Naive thymus-derived CD8-positive, alpha-beta T cell (primary cell): ENCODE measurements at places on chromosomes 11 and 22.

DNA sequence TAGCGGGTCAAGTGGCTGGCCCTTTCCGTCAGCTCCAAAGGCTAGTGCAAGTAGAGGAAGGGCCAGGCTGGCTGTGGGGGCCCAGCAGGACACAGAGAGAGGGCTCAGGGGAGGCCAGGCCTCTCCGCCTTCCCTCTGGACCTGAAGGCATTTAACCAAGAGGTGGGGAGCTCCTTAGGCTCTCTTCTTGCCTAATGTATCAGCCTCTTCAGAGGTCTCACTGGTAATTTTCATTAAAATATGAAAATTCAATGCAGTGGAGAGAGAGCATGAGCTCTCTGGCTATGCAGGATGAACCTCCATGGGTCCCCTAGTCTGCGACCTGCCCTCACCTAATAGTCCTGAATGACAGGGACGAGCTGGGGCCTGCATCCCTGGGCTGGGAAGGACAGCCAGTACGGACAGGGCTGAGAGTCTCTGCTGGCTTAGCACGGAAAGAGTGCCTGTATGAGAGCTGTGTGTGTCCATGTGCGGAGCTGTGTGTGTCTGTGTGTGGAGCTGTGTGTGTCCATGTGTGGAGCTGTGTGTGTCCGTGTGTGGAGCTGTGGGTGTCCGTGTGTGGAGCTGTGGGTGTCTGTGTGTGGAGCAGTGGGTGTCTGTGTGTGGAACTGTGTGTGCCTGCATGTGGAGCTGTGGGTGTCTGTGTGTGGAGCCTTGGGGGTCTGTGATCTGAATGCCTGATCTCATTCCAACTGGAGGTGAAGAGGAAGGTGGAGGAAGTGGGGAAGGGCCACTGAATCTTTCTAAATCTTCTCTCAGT, 2.4 kb downstream of the ALX4 start:
- H3K36me3 ChIP-seq: peaks cover 4% of the 10 kb centered on the region
- no peak overlapping the region for H3K27ac ChIP-seq
- H3K4me3 ChIP-seq: peak overlapping the region; percentile 65
- peaks cover 36% of the 10 kb centered on the region for H3K27me3 ChIP-seq
- DNase-seq: no peak
- H3K4me1 ChIP-seq: peaks cover 34% of the 10 kb centered on the region

- DNase-seq: no peak
- no peaks in the 10 kb centered on the region for H3K27me3 ChIP-seq
- peaks cover 50% of the 10 kb centered on the region for H3K4me1 ChIP-seq
- peak overlapping the region; percentile 89 for H3K4me3 ChIP-seq
- peak overlapping the region; percentile 72 for H3K27ac ChIP-seq
- H3K36me3 ChIP-seq: no peaks in the 10 kb centered on the region
Observed at GRCh38 chr22:38203090-38203810, 1.5 kb downstream of the MAFF start.

DNA sequence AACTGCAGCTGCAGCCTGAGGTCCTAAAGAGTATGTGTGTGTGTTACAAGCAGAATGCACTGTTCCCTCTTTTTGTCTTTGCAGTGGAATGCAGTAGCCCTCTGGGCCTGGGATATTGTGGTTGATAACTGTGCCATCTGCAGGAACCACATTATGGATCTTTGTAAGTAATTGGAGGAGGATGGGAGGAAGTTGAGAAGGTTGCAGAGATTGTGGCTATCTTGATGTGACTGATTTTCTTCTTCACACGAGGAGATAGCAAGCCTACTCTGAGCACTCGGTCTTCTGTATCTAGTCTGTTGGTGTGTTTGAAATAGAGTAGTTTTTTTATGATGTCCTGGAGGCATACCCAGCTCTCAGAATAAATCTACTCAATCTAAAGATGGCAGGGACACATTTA, 2.3 kb downstream of the RBX1 start:
- peaks cover 2% of the 10 kb centered on the region for H3K36me3 ChIP-seq
- H3K27me3 ChIP-seq: peaks cover 2% of the 10 kb centered on the region
- H3K4me1 ChIP-seq: peaks cover 43% of the 10 kb centered on the region
- peak overlapping the region; percentile 38 for H3K4me3 ChIP-seq
- H3K27ac ChIP-seq: peak overlapping the region; percentile 65
- no peak for DNase-seq

DNA sequence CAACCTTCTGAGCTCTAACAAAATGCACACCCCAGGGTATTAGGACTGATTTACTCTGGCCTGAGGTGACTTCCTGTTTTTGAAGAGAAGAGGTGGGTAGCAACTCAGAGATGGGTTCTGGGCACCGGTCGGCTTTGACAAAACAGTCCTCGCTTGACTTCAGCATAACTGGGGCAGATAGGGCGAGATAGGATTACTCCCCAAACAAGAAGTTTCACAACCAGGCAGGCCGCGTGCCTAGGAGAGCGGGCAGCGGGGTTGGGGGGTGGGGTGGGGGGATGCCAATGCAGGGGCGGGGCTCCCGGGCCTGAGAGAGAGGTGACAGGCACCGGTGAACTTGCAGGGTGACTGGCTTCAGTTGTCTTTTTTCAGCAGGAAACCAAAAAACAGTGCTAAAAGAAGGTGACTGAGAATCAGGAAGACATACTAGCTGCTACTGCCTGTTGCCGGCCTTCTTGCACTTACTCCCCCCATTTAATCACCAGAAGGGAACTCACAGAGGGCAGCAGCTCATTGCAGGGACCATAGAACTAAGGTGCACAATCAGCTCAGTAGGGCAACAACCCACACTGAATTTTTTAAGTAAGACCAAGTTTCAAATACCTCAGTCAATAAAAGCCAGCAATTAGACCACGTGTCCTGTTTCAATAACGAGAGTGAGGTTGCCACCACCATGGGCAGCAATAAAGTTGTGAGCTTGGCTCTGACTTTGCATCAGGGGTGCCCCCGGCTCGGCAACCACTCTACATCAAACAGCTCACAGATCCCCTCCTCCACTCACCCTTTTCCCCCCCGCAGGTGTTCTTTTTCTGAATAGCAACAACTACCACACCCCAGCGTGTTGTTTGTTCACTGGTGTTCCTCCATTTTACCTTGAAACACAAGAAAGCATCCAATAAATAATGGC, 37.2 kb upstream of the ETS1 start:
- H3K36me3 ChIP-seq: no peaks in the 10 kb centered on the region
- peak overlapping the region; percentile 83 for H3K4me3 ChIP-seq
- peak overlapping the region; percentile 97 for H3K27ac ChIP-seq
- peak; percentile 86 for DNase-seq

- H3K4me3 ChIP-seq: no peak overlapping the region
- no peak overlapping the region for H3K27ac ChIP-seq
- no peaks in the 10 kb centered on the region for H3K36me3 ChIP-seq
- peaks cover 7% of the 10 kb centered on the region for H3K27me3 ChIP-seq
- H3K4me1 ChIP-seq: no peaks in the 10 kb centered on the region
- DNase-seq: no peak
Observed at GRCh38 chr11:111128076-111128870, 117.3 kb upstream of the POU2AF2 start.
